ENCODE measurements at places on chromosomes 6 and 20.

- DNase-seq: no peak
These were observed 173.8 kb downstream of the PTPRK start for GRCh38 chr6:128346569-128346968.

DNA sequence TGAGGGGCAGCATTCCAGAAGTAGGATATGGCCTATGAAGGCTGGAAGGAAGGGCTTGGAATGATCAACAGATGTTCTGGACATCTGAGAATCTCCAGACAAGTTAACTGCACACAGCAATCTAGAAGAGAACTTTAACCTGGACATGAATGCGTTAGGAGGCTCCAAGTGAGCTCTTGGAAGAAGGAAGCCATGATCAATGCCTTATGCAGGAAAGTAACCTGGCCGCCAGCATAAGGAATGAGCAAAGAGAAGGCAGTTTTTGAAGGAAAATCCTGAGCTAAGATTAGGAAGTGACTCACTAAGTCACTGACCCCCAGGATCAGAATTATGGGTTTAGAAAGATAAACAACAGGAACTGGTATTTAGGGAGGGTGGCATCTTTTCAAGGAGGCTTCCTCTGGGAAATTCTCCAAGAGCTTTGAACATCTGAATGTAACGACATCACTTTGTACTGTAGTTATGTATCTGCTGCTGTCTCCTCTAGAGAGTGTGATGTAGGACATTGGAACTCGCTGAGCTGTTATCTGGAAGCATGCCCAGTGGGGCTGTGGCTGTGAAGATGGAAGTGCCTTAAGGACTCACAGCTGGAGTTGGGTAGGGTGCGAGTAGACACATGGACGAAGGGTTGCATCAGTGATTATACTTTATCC is 236.8 kb downstream of the PACRG start:
- DNase-seq: no peak

DNA sequence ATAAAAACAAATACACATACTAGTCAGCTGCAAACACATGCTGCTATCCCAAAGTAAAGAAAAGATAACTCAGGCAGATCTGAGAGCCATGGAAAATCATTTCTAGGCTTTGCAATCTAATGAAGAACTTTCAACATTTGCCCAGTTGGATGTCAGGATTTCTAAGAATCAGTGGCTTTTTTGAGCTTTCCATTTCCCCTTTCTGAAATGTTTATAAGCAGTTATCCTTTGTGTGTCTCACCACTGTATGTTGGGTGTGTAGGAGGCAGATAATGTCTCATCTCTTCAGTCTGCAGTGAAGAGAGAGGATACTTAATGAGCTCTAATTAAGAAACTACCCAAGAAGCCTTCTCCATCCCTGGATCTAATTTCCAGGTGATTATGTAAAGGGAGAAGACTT is 43.6 kb downstream of the RGS17 start:
- no peak for DNase-seq

DNA sequence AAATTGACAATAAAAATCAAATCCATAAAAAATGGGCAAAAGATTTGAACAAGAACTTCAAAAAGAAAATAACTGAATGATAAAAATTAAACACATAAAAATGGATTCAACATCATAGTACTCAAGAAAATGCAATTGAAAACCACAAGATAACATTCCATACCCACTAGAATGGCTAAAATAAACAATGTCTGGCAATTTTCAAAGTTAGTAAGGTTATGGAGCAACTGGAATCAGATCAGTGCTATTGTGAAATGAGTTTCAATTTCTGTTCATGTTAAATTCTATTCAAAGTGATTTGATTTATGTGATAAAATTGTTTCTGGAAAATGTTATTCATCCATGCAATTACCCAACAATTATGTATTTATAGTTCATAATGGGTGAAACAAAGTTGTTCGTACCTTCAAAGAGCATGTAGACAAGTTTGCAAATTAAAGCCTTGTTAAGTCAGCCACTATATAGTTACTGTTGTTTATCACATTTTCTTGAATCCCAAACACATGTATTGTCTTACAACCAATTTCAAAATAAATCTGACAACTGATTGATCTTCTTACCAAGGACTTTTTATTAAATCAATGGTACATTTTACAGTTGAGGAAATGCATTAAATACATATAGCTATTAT is 151.5 kb upstream of the CENPW start:
- DNase-seq: no peak

DNA sequence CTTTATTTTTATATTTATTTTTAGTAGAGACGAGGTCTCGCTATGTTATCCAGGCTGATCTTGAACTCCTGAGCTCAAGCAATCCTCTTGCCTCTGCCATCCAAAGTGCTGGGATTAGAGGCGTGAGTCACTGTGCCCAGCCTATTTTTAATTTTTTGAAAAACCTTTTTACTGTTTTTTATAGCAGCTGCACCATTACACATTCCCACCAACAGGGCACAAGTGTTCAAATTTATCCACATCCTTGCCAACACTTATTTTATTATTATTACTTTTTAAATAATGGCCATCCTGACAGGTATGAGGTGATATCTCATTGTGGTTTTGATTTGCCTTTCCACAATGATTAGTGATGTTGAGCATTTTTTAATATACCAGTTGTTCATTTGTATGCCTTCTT is 42.5 kb downstream of the PACSIN1 start:
- DNase-seq: no peak

Measured in activated T-cell treated with anti-CD3 and anti-CD28 coated beads, Interleukin-2, amount 50 U/mL, for 24 hours (primary cell).